ENCODE measurements at places on chromosomes 1 and 21.

GRCh38 chr1:25767437-25767770 lies 32.6 kb upstream of the SELENON start:
- no peak for DNase-seq

DNA sequence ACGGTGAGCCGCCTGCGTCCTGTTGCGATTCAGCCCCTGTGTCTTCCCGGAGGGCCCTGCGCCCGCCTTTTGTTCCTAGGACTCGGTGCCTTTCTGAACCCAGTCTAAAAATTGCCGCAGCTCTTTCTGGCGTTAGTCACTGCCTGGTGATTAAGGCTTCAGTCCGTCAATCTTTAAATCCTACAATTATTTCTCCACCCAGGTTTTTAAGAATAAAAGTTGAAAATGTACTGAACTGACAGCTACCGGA lies 16.2 kb upstream of the PDXK start:
- no peak for DNase-seq

DNA sequence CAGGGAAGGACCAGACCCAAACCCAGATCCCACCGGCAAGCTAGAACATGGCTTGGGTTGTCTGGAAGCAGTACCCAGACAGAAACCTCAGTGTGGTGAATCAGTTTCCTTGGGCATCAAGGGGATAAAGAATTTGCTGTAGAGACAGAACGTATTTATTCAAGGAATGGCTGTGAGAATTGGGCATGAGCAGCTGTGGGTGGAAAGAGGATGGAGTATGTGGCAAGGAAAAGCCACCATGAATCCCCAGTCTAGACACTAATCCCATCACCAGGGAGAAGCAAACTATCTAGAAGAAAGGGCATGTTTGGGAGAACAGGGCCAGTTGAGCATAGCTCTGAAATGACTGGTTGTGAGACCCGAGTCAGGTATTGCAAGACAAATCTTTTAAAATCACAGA lies 109.2 kb downstream of the TOMM20 start:
- DNase-seq, result no peak

- no peak for DNase-seq
Measured at GRCh38 chr1:234495231-234495990, 16.4 kb upstream of the TARBP1 start.

DNA sequence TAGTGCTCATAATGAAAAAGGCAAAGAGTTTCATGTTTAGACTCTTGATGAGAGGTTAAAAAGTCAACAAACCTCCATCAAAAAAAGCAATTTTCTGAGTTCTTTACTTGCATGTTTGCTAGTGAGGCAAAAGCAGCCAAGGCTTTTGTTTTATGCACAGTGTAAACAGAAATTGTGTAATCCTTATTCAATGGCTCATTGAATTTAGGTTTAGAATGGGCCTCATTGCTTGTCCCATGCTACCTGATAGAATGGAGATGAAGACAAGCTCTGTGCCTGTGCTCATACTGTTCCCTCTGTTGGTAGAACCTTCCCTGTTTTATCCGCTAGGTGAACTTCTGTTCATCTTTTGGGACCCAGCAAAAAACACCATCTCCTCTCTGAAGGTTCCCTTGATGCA lies 10.0 kb upstream of the LRRC8D start:
- DNase-seq, result no peak

DNA sequence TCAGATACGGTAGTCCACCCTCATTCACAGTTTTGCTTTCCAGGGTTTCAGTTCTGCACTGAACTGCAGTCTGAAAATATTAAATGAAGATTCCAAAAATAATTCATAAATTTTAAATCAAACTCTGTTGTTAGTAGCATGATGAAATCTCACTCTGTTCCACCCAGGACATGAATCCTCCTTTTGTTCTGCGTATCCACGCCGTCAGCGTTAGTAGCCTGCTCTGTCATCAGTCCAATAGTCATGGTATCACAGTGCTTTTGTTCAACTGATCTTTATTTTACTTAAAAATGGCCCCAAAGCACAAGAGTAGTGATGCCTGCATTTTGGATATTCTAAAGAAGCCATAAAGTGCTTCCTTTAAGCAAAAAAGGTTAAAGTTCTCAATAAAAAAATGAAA lies 23.9 kb downstream of the CHD1L start:
- no peak for DNase-seq

Measured in GF-D8 (cell line).